ENCODE measurements at places on chromosomes 2 and 18. TPM values are rescaled to one million over a fixed set of nuclear protein-coding genes. Genes with fewer than 3 reads are reported as not detected.

DES gene
- total RNA-seq = 0.60 TPM

NLRC4 gene
- total RNA-seq = not detected

PKDCC gene
- 3.9 TPM for total RNA-seq

FBLN7 gene
- total RNA-seq = 0.70 TPM

ATP6V1B1 gene
- total RNA-seq = 13.9 TPM

RNU2-63P gene
- total RNA-seq = 3.9 TPM

TMEFF2 gene
- not detected for total RNA-seq

UGT1A5 gene
- total RNA-seq = 91.2 TPM

KCNIP3 gene
- total RNA-seq = 3.5 TPM

ADD2 gene
- total RNA-seq = 3.8 TPM

TFPI gene
- total RNA-seq = 35.5 TPM

OTX1 gene
- total RNA-seq = 7.0 TPM

COL4A4 gene
- 6.0 TPM for total RNA-seq

ATP6V1C2 gene
- total RNA-seq = not detected

SERPINB8 gene
- 7.2 TPM for total RNA-seq

SKOR2 gene
- total RNA-seq = not detected

CERKL gene
- 1.6 TPM for total RNA-seq

RTP5 gene
- not detected for total RNA-seq

ZBTB7C gene
- total RNA-seq = not detected

TMEM37 gene
- total RNA-seq = 1.2 TPM

NEU2 gene
- total RNA-seq = not detected

POTEC gene
- not detected for total RNA-seq

KCNG3 gene
- total RNA-seq = 2.1 TPM

HES6 gene
- 8.4 TPM for total RNA-seq

CCDC74B gene
- 1.9 TPM for total RNA-seq

RAX gene
- not detected for total RNA-seq

CFAP221 gene
- total RNA-seq = not detected

CCDC148 gene
- 1.8 TPM for total RNA-seq

ASB18 gene
- not detected for total RNA-seq

CD8A gene
- 0.28 TPM for total RNA-seq

CYRIA gene
- 3.9 TPM for total RNA-seq

CD8B gene
- total RNA-seq = not detected
